ENCODE measurements at places on chromosomes 6 and 20.

- no peak for DNase-seq
These were observed 47.2 kb downstream of the VEGFA start for GRCh38 chr6:43817192-43817591.

GRCh38 chr6:96613291-96613999, 50.5 kb downstream of the FHL5 start:
- no peak for DNase-seq

DNA sequence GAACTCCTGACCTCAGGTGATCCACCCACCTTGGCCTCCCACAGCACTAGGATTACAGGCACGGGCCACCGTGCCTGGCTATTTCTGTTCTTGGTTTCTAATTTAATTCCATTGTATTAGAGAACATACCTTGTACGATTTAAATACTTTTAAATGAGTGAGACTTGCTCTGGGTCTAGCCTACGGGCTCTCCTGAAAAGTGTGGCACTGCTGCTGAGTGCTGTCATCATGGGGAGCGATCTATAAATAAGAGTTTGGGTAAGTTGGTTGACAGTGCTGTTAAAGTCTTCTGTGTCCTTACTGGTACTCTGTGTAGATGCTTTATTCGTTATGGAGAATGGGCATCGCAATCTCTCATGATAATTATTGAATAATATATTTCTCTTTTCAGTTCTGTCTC, 35.0 kb upstream of the BHLHE23 start:
- no peak for DNase-seq

DNA sequence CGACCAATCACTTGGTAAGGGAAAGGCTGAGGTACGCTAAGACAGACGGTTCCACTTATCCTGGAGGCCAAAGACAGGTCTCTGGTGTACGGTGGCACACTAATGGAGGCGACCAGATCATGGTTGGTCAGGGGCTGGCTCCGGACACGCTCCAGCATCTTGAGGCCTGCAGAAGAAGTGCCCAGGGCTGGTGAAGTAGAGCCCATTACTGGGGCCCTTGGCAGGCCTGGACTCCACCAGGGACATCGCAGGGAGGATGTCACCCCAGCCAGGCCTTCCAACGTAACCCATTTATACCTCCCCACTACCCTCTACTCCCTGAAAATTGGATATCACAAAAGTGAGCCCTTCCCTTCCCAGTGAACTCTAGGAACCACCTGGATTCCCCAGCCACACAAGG, 16.2 kb downstream of the KHDC1L start:
- DNase-seq: no peak

DNA sequence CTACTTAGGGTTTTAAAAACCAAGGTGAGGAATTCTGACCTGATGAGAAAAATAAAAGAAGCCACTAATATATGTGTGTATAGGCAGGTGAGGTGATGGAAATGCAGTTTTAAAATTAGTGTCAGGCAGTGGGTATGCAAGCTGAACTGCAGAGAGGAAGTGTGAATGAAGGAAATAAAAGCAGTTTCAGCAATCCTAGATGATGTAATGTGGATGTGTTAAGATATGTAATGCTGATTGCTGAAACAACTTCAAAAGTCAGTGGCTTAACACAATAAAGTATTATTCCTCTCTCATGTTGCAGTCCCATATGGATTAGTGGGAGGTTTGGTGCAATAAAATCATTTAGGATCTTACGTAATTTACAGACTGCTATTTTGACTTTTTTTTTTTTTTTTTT, 119.9 kb upstream of the ASCC3 start:
- no peak for DNase-seq

DNA sequence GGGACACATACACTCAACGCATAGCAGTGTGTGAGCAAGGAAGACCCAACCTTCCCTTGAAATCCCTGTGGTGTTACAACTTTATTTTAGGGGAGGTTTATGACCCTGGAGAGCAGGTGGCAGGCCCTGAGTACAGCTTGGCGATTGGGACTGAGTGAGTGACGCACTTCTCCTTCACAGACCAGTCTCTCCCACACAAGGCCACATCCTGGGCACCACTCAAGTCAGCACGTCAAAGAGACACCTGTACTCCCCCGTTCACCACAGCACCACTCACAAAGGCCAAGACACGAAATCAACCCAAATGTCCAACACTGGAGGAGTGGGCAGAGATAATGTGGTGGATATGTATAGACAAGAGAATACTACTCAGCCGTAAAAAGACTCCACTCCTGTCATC, 57.0 kb upstream of the FRMD1 start:
- DNase-seq: no peak

- DNase-seq: no peak
These were observed 81.2 kb upstream of the PHACTR1 start for GRCh38 chr6:12635375-12635774.

All from RWPE1 (cell line).